ENCODE measurements at places on chromosomes 6 and 20.

GRCh38 chr20:59996108-59996507, 37.9 kb downstream of the CDH26 start:
- DNase-seq = no peak

GRCh38 chr6:167093922-167094432, 28.9 kb upstream of the CCR6 start:
- DNase-seq = peak; percentile 77

- no peak for DNase-seq
Observed at GRCh38 chr6:35099116-35099515, 42.0 kb downstream of the TCP11 start.

DNA sequence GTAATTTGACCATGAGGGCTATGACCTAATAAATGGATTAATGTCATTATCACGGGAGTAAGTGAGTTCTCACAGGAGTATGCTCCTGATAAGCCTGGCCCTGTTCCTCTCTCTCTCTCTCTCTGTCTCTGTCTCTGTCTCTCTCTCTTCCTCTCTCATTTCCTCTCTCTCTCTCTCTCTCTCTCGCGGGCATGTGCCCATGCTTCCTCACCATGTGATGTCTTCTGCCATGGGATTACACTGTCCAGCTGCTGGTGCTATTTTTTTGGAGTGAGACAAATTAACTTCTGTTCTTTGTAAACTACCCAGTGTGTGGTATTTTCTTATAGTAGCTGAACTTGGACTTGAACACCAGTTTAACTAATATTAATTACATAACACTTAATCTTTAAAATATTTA, 374.3 kb upstream of the GJE1 start:
- no peak for DNase-seq

DNA sequence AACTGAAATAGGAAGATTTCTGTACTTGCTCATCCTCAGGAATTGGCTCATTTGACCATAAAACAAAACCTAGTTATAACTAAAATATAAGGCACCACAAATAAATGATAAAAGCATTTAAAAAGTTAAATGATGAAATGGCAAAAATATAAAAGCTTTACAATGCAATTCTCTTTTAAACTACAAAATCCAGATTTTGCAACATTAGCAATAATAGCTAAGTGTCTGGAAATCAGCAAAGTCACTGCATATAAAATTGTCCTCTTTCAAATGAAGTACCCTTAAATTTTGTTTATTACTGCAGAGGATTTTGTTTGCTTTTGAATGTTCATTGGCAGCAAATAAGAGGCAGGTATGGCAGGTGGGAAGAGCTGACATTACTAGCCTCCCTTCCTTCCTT, 270.4 kb upstream of the RSPO3 start:
- DNase-seq = no peak

GRCh38 chr6:15904651-15905376, 224.1 kb upstream of the MYLIP start:
- DNase-seq = no peak

DNA sequence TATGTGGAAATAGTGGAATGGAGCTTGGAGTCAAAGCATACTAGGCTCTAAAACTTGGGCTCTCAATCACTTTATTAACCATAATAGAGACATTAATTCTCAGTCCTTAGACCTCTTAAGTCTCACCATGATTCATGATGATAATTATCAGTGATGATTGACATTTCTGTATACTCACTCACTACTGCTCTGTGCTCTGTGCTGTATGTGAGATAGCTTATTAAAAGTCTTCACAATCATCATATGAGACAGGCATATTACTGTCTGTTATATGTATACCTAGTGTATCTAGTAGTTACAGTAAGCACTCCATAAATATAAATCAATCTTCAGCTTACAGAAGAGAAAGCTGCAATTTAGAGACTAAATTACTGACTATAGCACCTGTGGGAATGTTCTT, 236.0 kb upstream of the JAG1 start:
- no peak for DNase-seq

- DNase-seq = no peak
Observed at GRCh38 chr6:72363844-72364740, 257.8 kb upstream of the KCNQ5 start.

DNA sequence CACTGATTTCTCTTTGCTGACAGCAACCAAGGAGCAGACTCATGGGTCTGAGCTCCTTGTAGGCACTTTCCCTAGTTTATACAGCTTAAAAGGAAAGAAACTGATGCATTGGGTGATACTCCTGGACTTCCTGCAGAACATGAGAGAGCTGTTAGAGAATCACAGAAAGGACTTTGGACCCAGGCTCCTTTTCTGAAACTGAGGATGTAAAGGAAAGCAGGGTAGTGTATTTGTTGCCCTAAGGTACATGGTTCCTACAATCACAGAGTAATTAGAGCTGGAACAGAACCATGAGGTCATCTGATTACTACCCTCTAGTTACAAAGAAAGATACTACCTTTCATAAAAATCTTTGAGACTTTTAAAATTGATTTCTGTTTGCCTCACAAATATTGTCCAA, 477.1 kb upstream of the SPTLC3 start:
- no peak for DNase-seq

DNA sequence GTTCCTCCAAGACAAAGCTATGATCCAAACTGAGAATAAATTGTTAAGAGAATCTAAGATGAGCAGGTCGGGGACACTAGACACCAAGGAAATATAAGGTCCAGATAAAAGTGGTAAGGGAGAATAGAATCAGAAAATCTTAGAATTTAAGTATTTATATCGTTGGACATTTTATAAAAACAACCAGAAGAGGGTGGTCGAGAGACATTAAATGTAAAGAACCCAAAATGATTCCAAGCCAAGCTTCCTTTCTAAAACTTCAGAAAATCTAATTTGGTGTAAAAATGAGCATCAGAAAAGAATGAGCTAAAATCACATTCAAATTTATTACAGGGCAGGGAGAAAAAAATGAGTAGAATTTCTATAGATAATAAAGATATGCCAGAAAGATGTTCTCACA, 97.8 kb upstream of the OGFRL1 start:
- DNase-seq = no peak

DNA sequence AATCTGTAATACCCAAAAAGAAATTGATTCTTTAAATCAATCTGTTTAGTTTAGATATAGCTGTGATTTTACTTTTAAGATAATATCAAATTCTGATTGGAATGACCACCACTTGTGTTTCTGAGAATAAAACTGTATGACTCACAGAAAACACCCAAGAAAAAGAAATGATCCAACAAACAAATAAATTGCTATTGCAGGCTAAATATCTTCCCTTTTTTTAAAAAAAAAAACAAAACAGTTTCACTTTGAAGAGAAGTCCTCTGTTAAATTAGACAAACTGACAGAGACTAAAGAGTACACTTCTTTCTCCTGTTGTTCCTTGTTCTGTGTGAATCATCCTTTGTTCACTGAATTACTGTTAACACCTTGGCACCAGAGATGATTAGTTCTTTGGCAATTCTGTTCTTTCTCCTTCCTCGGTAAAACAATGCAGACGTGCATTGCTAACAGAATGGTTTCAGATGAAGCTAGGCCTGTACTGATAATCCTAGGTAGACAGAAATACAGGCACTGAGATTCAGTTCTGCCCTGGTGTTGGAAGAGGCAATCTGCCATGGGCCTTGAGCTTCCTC, 895.2 kb upstream of the CITED2 start:
- DNase-seq = no peak

DNA sequence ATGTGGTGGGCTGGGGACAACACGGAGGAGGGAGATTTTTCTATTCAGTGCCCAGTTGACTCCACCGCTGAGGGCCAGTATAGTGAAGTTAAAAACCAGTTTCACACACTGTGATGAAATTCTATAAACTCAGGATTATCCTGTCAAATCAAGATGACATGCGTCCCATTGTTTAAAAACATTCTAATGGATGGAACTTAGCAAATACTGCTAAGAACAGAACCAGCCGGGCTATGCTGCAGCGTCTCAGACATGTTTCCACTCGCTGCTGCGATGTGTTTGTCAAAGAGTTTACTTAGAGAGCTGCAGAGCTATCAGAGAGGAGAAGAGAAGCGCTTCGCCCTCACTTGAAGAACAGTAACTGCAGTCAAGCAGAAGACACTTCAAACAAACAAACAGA, 212.6 kb upstream of the FOXQ1 start:
- DNase-seq = no peak

DNA sequence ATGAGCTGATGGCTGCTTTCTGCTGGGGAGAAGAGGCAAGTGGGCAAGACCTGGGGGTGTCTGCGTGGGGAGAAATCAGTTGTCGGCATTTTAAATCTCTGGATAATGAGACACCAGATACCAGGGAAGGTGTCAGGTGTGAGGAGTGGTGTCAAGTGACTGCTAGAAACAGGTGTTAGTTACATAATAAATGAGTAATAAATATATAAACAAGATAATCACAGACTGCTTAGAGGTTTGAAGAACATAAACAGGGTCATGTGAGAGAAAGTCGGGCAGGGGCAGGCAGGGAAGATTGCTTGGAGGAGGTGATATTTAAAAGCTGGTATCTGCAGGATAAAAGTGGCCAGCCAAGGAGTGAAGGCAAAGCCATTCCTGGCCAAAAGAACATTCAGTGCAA, 87.2 kb upstream of the RIN2 start:
- DNase-seq = no peak

GRCh38 chr6:168632694-168633093, 191.7 kb downstream of the SMOC2 start:
- no peak for DNase-seq
